ENCODE measurements at places on chromosomes 6 and 20. TPM values are rescaled to one million over a fixed set of nuclear protein-coding genes. Genes with fewer than 3 reads are reported as not detected.

- no peaks in the 10 kb centered on the region for H3K36me3 ChIP-seq
- no peak overlapping the region for H3K27ac ChIP-seq
- no peak for DNase-seq
These were observed 15.0 kb upstream of the TFAP2A start for GRCh38 chr6:10429638-10430427.

The UTRN gene
- total RNA-seq: 130 TPM

The RIN2 gene
- total RNA-seq: not detected

GRCh38 chr6:42522942-42523814, 40.7 kb upstream of the UBR2 start:
- no peaks in the 10 kb centered on the region for H3K4me1 ChIP-seq
- H3K27ac ChIP-seq: no peak overlapping the region
- H3K27me3 ChIP-seq: no peaks in the 10 kb centered on the region

The CLPSL1 gene
- total RNA-seq: not detected

The COL21A1 gene
- not detected for total RNA-seq

DNA sequence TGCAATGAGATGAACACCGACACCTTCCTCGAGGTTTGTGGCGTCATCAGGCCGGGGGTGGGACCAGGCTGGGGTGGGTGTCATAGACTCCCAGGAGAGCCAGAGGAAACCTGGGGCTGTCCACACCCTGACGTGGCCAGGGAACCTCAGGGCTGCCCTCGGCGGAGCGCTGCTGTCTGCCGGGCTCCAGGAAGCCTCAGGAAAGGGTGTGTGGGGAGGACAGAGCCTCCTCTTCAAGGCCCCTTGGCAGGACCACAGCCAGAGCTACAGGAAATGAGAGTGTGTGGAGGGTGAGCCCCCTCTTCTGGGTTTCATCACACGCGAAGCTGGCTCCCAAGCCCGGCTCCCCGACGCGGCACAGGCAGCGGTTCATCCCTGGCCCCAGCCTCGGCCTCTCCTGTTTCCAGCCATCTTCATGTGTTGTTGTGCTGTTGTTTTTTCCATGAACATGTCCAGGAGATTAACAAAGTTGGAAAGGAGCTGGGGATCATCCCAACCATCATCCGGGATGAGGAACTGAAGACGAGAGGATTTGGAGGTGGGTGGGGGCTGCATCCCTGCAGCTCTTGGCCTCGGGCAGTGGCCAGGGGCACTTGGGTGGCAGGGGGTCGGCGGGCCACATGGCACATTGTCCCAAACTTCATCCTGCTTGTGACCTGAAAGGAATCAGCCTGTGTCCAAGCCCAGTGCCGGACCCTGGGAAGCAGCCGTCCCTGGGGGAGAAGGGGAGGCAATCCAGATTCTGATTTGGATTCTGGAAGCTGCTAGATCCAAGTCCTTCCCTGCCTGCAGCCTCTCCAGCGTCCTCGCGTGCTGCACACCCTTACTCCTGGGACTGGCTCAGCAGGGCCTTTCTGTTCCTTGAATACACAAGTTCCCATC, 6.4 kb downstream of the NPEPL1 start:
- H3K27me3 ChIP-seq: no peaks in the 10 kb centered on the region
- no peak overlapping the region for H3K27ac ChIP-seq
- H3K4me1 ChIP-seq: peaks cover 10% of the 10 kb centered on the region
- no peak for DNase-seq
- H3K36me3 ChIP-seq: peaks cover 43% of the 10 kb centered on the region

The PBX2 gene
- 142 TPM for total RNA-seq

DNA sequence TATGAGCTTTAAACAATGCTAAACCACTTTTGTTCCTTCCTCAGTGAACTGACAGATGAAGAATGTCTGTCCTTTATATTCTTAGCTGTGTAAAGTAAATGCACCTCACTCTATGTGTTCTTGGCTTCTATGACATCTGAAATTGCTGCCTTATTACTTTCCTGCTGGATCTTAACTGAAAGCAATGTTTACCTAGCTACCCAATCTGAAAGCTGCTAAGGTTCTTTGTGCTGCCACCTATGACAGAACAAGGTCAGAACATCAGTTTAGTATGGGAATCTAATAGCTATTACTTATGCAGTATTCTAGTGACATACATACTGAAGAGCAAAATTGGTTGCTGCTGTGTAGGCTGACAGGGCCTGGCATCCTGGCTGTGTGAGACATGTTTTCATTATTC, 444.1 kb downstream of the KHDRBS2 start:
- H3K4me1 ChIP-seq: no peaks in the 10 kb centered on the region
- no peak overlapping the region for H3K4me3 ChIP-seq
- no peaks in the 10 kb centered on the region for H3K36me3 ChIP-seq
- no peak for DNase-seq
- no peaks in the 10 kb centered on the region for H3K27me3 ChIP-seq
- no peak overlapping the region for H3K27ac ChIP-seq

DNA sequence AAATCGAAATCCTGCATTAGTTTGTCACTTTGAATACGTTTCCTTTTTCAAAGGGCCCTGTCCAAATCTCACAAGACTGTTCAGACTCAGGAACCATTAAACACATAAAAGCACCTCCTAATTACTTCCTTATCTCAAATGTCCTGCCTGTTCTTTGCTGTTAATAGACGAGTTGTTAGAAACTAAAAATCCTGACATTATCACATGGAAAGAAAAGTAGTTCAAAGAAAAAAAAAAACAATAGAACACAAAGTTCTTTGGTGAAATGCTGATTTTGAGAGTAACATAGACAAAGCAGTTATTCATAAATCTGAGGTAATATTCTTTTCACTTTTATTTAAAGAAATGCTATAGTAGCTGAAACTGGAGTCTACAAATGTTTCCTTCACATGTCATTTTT, 12.1 kb upstream of the TAB2 start:
- no peaks in the 10 kb centered on the region for H3K36me3 ChIP-seq
- no peaks in the 10 kb centered on the region for H3K4me1 ChIP-seq
- no peaks in the 10 kb centered on the region for H3K27me3 ChIP-seq
- DNase-seq: no peak
- H3K4me3 ChIP-seq: no peak overlapping the region

The NANP gene
- total RNA-seq: 1.8 TPM

DNA sequence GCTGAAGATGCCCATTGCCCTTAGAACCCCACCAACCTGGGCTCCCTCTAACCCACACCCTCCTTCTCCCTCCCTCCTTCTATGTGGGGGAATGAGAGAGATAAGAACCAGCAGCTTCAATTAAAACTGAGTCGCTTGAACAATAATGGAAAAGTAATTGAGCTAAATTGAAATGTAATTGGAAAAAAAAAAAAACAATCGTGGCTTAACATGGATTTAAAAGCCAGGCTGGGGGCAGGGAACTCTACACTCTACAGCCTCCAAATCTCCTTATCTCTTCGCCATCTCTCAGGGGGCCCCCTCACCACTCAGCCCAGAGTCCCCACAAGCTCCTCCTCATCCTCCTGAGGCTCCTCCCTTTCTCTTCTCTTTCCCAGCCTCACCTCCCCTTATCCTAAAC, 83.2 kb downstream of the MDGA1 start:
- DNase-seq: no peak
- H3K4me3 ChIP-seq: no peak overlapping the region
- H3K36me3 ChIP-seq: no peaks in the 10 kb centered on the region
- no peak overlapping the region for H3K27ac ChIP-seq
- peaks cover 31% of the 10 kb centered on the region for H3K27me3 ChIP-seq

The C6orf52 gene
- total RNA-seq: not detected

The MEI4 gene
- total RNA-seq: not detected

The ADGRF5 gene
- total RNA-seq: 0.07 TPM

GRCh38 chr20:39800111-39800510, 838.0 kb downstream of the DHX35 start:
- no peaks in the 10 kb centered on the region for H3K27me3 ChIP-seq
- H3K27ac ChIP-seq: no peak overlapping the region
- H3K4me3 ChIP-seq: no peak overlapping the region
- DNase-seq: no peak

DNA sequence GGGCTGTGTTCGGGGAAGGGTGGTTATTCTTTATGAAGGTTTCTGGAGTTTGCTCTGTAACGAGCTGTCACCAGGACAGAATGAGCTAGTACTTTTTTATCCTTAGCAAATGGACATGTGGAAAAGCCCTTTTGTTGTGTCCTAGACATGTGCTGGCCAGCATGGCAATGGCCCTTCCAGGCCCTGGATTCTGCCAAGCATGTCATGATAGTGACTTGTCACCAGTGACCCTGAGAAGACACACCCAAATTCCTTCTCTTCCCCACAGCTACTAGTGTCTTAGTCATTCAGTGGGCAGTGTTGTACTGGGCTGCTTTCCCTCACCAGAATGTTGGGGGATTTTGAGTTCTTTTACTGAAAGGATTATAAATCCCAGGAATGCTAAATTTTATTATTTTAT, 74.0 kb upstream of the XRN2 start:
- peaks cover 35% of the 10 kb centered on the region for H3K36me3 ChIP-seq
- H3K4me1 ChIP-seq: no peaks in the 10 kb centered on the region
- H3K4me3 ChIP-seq: no peak overlapping the region
- no peak overlapping the region for H3K27ac ChIP-seq
- DNase-seq: no peak

The PAK5 gene
- total RNA-seq: not detected

The TNFRSF6B gene
- total RNA-seq: 0.37 TPM

The DLL1 gene
- total RNA-seq: 3.3 TPM

GRCh38 chr6:42095094-42095493, 44.8 kb downstream of the TAF8 start:
- no peak for DNase-seq
- H3K36me3 ChIP-seq: no peaks in the 10 kb centered on the region
- no peak overlapping the region for H3K27ac ChIP-seq
- no peaks in the 10 kb centered on the region for H3K4me1 ChIP-seq
- no peak overlapping the region for H3K4me3 ChIP-seq

GRCh38 chr6:98636941-98637340, 197.4 kb upstream of the POU3F2 start:
- H3K27me3 ChIP-seq: no peaks in the 10 kb centered on the region
- H3K27ac ChIP-seq: no peak overlapping the region
- H3K4me1 ChIP-seq: no peaks in the 10 kb centered on the region
- no peak overlapping the region for H3K4me3 ChIP-seq

GRCh38 chr6:134002821-134003220, 49.6 kb downstream of the SLC2A12 start:
- no peaks in the 10 kb centered on the region for H3K36me3 ChIP-seq
- H3K4me3 ChIP-seq: no peak overlapping the region
- no peaks in the 10 kb centered on the region for H3K4me1 ChIP-seq
- H3K27me3 ChIP-seq: no peaks in the 10 kb centered on the region

DNA sequence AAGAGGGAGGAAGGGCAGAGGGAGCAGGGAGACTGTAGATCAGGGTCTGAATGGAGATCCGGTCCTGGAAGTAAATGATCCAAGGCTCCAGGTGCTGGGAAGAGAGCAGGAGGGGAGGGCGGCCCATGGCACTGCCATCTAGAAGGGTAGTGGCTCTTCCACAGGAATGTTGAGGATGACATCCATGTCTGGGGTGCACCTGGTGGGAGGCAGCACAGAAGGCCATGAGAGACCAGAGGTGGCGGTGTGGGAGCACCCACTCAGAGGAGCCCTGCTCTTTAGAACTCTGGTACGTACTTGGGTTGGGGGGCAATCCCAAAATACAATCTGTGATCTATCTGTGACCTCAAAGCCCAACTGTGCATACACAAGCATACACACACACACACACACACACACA, 13.5 kb downstream of the DEFB132 start:
- H3K4me1 ChIP-seq: no peaks in the 10 kb centered on the region
- peaks cover 8% of the 10 kb centered on the region for H3K27me3 ChIP-seq
- H3K36me3 ChIP-seq: no peaks in the 10 kb centered on the region
- no peak overlapping the region for H3K4me3 ChIP-seq
- DNase-seq: no peak
- H3K27ac ChIP-seq: no peak overlapping the region

The GSTA3 gene
- total RNA-seq: not detected

DNA sequence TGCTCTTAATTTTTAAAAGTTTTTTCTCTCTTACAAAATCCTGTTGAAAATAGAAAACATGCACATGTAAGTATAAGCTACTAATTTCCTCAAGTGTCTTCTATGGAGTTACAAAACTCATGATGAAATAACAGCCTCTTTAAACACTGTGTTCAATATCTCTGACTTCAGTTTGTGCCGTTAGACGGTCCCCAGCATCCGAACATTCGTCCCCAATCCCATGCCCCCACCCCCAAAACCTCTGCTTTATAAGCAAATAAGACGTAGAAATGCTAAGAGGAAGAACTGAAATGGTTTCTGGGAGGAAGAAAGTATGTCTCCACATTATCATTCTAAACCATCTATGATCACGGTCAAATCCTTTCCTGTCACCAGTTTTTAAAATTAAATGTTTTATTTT, 31.7 kb upstream of the MYB start:
- no peaks in the 10 kb centered on the region for H3K27me3 ChIP-seq
- H3K4me3 ChIP-seq: no peak overlapping the region
- DNase-seq: no peak
- no peaks in the 10 kb centered on the region for H3K36me3 ChIP-seq
- H3K4me1 ChIP-seq: peaks cover 7% of the 10 kb centered on the region
- no peak overlapping the region for H3K27ac ChIP-seq

All from T-cell (primary cell).